Astrocyte (in vitro differentiated cells and primary cell): ENCODE measurements at places on chromosomes 7 and 10. TPM values are rescaled to one million over a fixed set of nuclear protein-coding genes. Genes with fewer than 3 reads are reported as not detected.

Gene ZNF655
- total RNA-seq: 54.1 and 59.7 TPM in 2 replicates

Gene PAPSS2
- 48.6 and 58.5 TPM in 2 replicates for total RNA-seq

Gene SUFU
- 25.8 and 26.2 TPM in 2 replicates for total RNA-seq

Gene BEND7
- 15.9 and 21.1 TPM in 2 replicates for total RNA-seq

Gene TMEM225B
- total RNA-seq: 0.23 and 0.43 TPM in 2 replicates

Gene AGMO
- 0.34 and 0.41 TPM in 2 replicates for total RNA-seq

Gene JCAD
- 27.3 and 29.0 TPM in 2 replicates for total RNA-seq

DNA sequence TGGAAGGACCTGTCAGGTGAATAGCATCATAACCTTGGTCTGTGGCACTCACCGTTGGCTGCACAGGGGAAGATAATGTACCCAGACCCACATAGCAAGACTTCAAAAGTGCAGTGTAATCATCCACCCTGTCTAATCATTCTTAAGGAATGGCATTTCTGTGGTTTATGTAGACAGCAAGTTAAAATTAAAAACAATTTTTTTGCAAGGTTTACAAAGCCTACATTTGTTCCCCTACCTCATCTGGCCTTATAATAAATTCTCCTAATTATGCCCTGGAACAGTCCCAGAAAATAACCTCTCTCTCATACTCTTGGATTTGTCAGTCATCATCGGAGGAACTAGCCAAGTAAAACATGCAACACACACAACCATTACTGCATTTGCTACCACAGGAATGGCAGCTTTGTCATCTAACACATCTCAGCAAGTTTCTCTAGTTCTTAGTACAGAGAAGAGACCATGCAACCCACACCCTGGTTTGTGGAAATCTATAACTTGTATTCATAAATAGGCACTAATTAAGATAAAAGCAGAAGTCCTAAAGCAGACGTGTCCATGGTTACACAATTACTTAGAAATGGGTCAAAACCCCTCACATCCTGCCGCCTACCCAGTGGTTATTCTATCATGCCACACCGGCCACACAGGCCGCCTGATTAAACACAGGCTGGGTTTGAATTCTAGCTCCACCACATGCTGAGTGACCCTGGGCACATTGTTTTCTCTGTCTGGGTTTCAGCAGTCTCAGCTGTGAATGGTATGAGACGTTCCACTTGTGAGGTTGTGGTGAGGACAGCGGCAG, 19.1 kb downstream of the ABLIM1 start:
- H3K27ac ChIP-seq: peak overlapping the region; percentile 69
- H3K36me3 ChIP-seq: no peaks in the 10 kb centered on the region
- peak overlapping the region; percentile 13 for H3K4me3 ChIP-seq
- peaks cover 35% of the 10 kb centered on the region for H3K4me1 ChIP-seq

GRCh38 chr7:147304376-147304775, 1187.8 kb downstream of the CNTNAP2 start:
- H3K27me3 ChIP-seq: no peaks in the 10 kb centered on the region
- no peak for DNase-seq
- H3K4me3 ChIP-seq: no peak overlapping the region
- no peaks in the 10 kb centered on the region for H3K36me3 ChIP-seq
- H3K27ac ChIP-seq: no peak overlapping the region

- no peaks in the 10 kb centered on the region for H3K27me3 ChIP-seq
- no peaks in the 10 kb centered on the region for H3K4me1 ChIP-seq
- no peaks in the 10 kb centered on the region for H3K36me3 ChIP-seq
Observed at GRCh38 chr10:131580674-131581073, 269.2 kb upstream of the TCERG1L start.

- H3K36me3 ChIP-seq: no peaks in the 10 kb centered on the region
- no peak overlapping the region for H3K27ac ChIP-seq
- no peaks in the 10 kb centered on the region for H3K4me1 ChIP-seq
- no peak overlapping the region for H3K4me3 ChIP-seq
- no peak for DNase-seq
- H3K27me3 ChIP-seq: no peaks in the 10 kb centered on the region
Observed at GRCh38 chr10:51707392-51707791, 8.0 kb upstream of the CSTF2T start.

DNA sequence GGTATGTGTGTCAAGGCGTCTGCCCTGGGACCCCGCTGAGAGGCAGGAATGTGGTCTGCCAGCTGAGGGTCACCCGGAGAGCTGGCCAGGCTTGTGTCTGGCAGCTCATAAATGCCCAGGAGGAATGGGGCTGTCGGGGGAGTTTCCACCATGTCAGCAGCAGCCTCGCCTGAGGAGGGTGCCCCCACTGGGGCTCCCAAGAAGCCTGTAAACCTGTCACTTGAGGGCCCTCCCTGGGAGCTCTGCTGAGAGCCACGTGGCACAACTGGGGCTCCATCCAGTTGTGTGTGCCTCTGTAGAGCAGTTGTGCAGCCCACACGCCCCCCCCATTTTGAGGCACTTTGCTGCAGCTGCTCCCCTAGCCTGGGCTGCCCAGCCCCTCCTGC, 70.6 kb downstream of the NEURL1 start:
- no peak for DNase-seq
- H3K36me3 ChIP-seq: no peaks in the 10 kb centered on the region
- H3K4me3 ChIP-seq: no peak overlapping the region
- H3K4me1 ChIP-seq: no peaks in the 10 kb centered on the region
- no peak overlapping the region for H3K27ac ChIP-seq
- H3K27me3 ChIP-seq: peaks cover 65% of the 10 kb centered on the region

GRCh38 chr7:42342381-42342780, 105.4 kb upstream of the GLI3 start:
- no peak for DNase-seq
- peaks cover 3% of the 10 kb centered on the region for H3K27me3 ChIP-seq
- H3K27ac ChIP-seq: no peak overlapping the region
- no peak overlapping the region for H3K4me3 ChIP-seq
- H3K36me3 ChIP-seq: no peaks in the 10 kb centered on the region

DNA sequence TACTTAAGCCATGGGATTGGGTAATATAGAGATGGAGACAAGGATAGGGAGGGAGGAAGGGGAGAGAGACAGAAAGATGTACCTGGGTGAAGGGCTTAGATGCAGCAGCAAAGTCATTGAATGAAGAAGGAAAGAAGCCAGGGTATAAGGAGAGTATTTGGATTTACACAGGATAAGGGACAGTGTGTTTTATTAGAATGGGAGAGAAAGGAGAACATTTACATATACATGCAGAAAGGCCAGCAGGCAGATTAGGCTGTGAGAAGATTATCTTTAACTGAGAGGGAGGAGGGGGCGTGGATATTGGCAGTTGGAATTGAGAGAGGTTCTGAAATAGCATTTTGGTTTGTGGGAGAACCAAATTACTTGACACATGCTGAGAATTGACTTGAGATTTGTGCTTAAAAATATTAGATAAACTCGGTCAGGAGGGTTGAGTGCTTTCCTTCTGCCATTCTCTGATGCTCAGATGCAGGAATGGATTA, 161.5 kb upstream of the ZNF804B start:
- no peak overlapping the region for H3K4me3 ChIP-seq
- H3K27me3 ChIP-seq: no peaks in the 10 kb centered on the region
- no peaks in the 10 kb centered on the region for H3K36me3 ChIP-seq
- no peaks in the 10 kb centered on the region for H3K4me1 ChIP-seq
- no peak overlapping the region for H3K27ac ChIP-seq
- DNase-seq: no peak

- no peak for DNase-seq
- no peak overlapping the region for H3K27ac ChIP-seq
- H3K4me3 ChIP-seq: no peak overlapping the region
- H3K27me3 ChIP-seq: no peaks in the 10 kb centered on the region
- no peaks in the 10 kb centered on the region for H3K36me3 ChIP-seq
Observed at GRCh38 chr10:125296598-125296997, 136.2 kb upstream of the CTBP2 start.

GRCh38 chr7:104548861-104549260, 220.5 kb downstream of the LHFPL3 start:
- DNase-seq: no peak
- no peaks in the 10 kb centered on the region for H3K4me1 ChIP-seq
- H3K4me3 ChIP-seq: no peak overlapping the region
- H3K27ac ChIP-seq: no peak overlapping the region
- no peaks in the 10 kb centered on the region for H3K27me3 ChIP-seq

DNA sequence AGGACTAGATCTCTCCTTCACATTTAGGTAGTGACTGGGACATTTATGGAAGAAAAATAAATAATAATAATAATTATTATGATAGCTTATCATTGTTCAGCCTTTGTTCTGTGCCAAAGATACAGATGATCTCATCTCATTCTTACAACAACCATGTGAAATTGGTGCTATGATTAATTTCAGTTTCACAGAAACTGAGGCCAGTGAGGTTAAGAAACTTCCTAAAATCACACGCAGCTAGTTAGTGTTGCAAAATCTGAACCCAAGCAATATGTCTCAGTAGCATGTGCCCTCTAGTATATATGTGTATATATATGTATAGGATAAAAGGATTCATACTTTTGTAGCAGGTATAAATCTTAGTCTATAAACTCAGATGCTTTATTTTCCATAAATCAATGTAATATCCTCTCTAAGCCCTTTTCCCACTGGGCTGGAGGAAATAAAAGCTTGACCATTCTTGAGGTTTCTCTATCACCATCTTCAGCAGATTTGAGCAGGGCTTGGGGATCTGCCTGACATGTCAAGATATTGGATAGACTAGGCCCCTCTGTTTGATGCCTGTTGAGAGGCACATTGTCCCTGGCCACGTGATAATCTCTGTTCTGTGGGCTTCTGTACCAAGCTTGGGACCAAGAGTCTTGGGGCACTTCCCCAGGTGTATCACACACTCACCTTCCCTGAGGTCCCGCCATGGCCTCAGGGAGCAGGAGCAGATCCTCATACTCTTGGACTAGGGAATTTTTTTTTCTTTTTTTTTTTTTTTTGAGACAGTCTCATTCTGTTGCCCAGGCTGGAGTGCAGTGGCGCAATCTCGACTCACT, 172.6 kb upstream of the NRP1 start:
- H3K27me3 ChIP-seq: no peaks in the 10 kb centered on the region
- H3K4me3 ChIP-seq: no peak overlapping the region
- DNase-seq: peak; percentile 57
- peaks cover 21% of the 10 kb centered on the region for H3K4me1 ChIP-seq
- peak overlapping the region; percentile 22 for H3K27ac ChIP-seq

DNA sequence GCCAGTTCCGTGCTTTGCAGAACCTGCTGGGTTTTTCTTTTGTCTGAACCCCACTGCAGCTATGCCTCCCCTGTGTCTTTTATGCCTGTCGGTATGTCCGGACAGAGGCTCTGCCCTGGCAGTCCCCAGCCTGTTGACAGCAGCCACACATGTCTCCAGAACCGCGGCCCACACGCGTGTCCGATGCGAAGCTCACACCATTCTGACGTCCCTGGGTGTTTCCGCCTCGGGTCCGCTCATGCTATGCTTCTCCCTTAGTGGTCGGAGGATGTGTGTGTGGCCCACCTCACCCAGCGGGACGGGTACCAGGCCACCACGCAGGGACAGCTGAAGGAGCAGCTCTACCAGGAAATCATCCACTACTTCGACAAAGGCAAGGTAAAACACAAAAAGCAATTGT, 164.6 kb upstream of the NPS start:
- no peaks in the 10 kb centered on the region for H3K4me1 ChIP-seq
- peaks cover 8% of the 10 kb centered on the region for H3K36me3 ChIP-seq
- H3K4me3 ChIP-seq: no peak overlapping the region
- no peaks in the 10 kb centered on the region for H3K27me3 ChIP-seq
- no peak for DNase-seq

- peaks cover 8% of the 10 kb centered on the region for H3K4me1 ChIP-seq
- H3K36me3 ChIP-seq: no peaks in the 10 kb centered on the region
- H3K4me3 ChIP-seq: peak overlapping the region; percentile 75
- DNase-seq: no peak
Observed at GRCh38 chr7:102434039-102434486, 688 bp downstream of the ORAI2 start.

- no peak for DNase-seq
- no peaks in the 10 kb centered on the region for H3K36me3 ChIP-seq
- H3K27ac ChIP-seq: no peak overlapping the region
- no peaks in the 10 kb centered on the region for H3K27me3 ChIP-seq
Observed at GRCh38 chr10:11358011-11358410, 253.4 kb downstream of the USP6NL start.

GRCh38 chr7:99143853-99144672, at the start of gene SMURF1:
Gene SMURF1, minus strand, starts transcription at chr7:99144108. Its CDS starts 328 bp downstream, at chr7:99143780.
- H3K27ac ChIP-seq: peak within 1 kb of the TSS; percentile 72
- peaks cover 18% of the 10 kb centered on the region for H3K4me1 ChIP-seq
- H3K36me3 ChIP-seq: no peaks in the 10 kb centered on the region
- H3K4me3 ChIP-seq: peak within 1 kb of the TSS; percentile 79

- peak overlapping the region; percentile 63 for H3K27ac ChIP-seq
- peak; percentile 91 for DNase-seq
- H3K4me3 ChIP-seq: peak overlapping the region; percentile 34
- H3K4me1 ChIP-seq: peaks cover 17% of the 10 kb centered on the region
Observed at GRCh38 chr7:16916105-16916639, 34.4 kb upstream of the AGR3 start.

- no peak overlapping the region for H3K4me3 ChIP-seq
- no peak overlapping the region for H3K27ac ChIP-seq
- peak; percentile 39 for DNase-seq
- no peaks in the 10 kb centered on the region for H3K36me3 ChIP-seq
- H3K4me1 ChIP-seq: no peaks in the 10 kb centered on the region
- H3K27me3 ChIP-seq: peaks cover 20% of the 10 kb centered on the region
Observed at GRCh38 chr10:11678074-11678793, 63.9 kb upstream of the ECHDC3 start.

GRCh38 chr7:129925416-129926002, 27.3 kb downstream of the UBE2H start:
- no peaks in the 10 kb centered on the region for H3K27me3 ChIP-seq
- H3K4me3 ChIP-seq: no peak overlapping the region
- H3K4me1 ChIP-seq: peaks cover 19% of the 10 kb centered on the region
- H3K36me3 ChIP-seq: peaks cover 3% of the 10 kb centered on the region

DNA sequence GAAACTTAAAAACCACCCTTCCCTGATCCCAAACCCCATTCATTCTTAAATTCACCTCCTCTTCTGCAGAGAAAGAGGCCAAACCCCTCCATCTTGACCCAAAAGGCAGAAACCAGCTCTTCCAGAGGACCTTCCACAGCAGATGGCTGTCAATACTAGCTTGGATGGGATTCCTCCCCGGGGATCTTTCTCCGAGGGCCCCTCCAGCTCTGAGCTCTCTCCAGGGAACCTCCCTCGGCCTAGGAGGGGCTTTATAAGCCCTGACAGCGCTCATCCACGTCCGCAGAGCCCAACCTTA, 5.4 kb downstream of the TNRC18 start:
- no peak overlapping the region for H3K4me3 ChIP-seq
- no peaks in the 10 kb centered on the region for H3K27me3 ChIP-seq
- no peaks in the 10 kb centered on the region for H3K36me3 ChIP-seq
- peaks cover 25% of the 10 kb centered on the region for H3K4me1 ChIP-seq
- DNase-seq: no peak
- H3K27ac ChIP-seq: peak overlapping the region; percentile 41

- H3K4me3 ChIP-seq: no peak overlapping the region
- H3K36me3 ChIP-seq: no peaks in the 10 kb centered on the region
- H3K27ac ChIP-seq: peak overlapping the region; percentile 55
- no peaks in the 10 kb centered on the region for H3K27me3 ChIP-seq
Observed at GRCh38 chr10:24706479-24707118, 17.1 kb downstream of the ARHGAP21 start.

DNA sequence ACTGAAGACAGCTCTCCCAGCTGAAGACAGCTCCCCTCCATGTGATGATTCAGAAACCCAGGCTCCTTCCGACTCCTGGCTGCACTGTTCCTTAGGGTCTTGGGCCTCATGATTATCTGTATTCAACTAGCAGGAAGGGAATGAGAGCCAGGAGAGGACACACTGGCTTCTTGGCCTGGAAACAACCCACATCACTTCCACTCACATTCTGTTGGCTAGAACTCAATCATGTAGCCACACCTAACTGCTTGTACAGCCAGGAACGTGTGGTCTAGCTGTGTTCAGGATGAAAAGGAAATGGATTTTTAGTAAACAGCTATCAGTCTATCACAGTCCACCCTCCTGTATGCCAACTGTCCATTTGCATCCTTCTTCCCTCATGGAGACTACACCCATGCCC, 30.5 kb upstream of the XPNPEP1 start:
- DNase-seq: no peak
- H3K27ac ChIP-seq: no peak overlapping the region
- no peak overlapping the region for H3K4me3 ChIP-seq
- no peaks in the 10 kb centered on the region for H3K4me1 ChIP-seq
- H3K27me3 ChIP-seq: no peaks in the 10 kb centered on the region
